Natural killer cell treated with Interleukin-12 subunit alpha and Interleukin-12 subunit beta and Interleukin-15 and Interleukin-18, amount 100 ng/mL, for 72 hours (primary cell): ENCODE measurements at places on chromosomes 12 and 14. TPM values are rescaled to one million over a fixed set of nuclear protein-coding genes. Genes with fewer than 3 reads are reported as not detected.

- H3K36me3 ChIP-seq = peaks cover 13% of the 10 kb centered on the region
- H3K27ac ChIP-seq = no peak overlapping the region
- no peak overlapping the region for H3K4me3 ChIP-seq
Observed at GRCh38 chr14:83147006-83147405, 1613.4 kb upstream of the SEL1L start.

GRCh38 chr12:89523393-89523792, 1.2 kb downstream of the GALNT4 start:
- no peak for DNase-seq
- H3K4me3 ChIP-seq = peak overlapping the region; percentile 93
- peaks cover 31% of the 10 kb centered on the region for H3K36me3 ChIP-seq
- no peaks in the 10 kb centered on the region for H3K27me3 ChIP-seq
- peak overlapping the region; percentile 85 for H3K27ac ChIP-seq

REP15 gene
- total RNA-seq = 0.56 TPM

PARPBP gene
- 46.9 TPM for total RNA-seq

GRIP1 gene
- total RNA-seq = 3.2 TPM

KRT5 gene
- total RNA-seq = not detected

ISCA2 gene
- total RNA-seq = 20.6 TPM

DNA sequence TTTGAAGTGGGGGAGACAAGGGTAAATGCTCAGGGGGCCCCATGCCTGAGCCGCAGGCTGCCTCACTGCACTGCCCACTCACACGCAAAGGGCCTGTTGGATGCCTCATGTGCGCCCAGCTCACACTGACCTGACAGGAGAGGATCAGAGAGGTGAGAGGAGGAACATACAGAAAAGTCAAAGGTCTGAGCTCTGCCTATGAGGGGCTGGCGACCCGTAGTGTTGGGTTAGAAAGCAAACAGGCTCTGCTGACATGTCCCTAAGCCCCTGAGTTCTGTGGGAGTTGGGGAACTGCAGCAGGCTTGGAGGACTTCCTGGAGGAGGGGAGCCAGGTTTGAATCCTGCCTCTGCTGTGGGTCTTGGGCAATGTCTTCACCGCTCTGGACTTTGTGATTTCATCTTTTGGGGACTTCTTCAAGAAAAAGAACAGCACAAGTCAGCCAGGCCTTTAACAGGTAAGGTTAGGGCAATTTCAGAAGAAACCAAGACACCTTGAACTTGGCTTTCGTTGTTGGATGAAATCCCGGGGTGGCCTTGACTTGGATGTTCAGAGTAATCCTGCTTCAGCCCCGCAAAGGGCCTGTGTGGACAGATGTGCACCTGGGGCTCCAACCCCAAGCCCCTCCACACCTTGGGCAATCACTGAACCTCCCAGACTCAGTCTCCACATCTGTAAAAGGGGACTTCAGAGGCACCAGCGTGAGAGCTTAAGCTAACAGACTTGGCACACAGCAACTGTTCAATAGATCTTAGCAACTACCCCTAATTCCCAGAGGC, 116.8 kb downstream of the SCARB1 start:
- no peaks in the 10 kb centered on the region for H3K36me3 ChIP-seq
- no peak for DNase-seq
- H3K4me3 ChIP-seq = no peak overlapping the region

DNA sequence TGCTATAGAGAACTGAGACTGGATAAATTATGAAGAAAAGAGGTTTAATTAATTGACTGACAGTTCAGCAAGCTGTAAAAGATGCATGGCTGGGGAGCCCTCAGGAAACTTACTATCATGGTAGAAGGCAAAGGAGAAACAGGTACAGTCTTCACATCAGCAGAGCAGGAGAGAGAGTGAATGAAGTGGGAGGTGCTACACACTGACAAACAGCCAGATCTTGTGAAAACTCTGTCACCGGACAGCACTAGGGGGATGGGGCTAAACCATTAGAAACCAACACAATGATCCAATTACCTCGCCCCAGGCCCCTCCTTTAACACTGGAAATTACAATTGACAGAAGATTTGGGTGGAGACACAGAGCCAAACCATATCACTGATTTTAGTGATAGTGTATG, 682.4 kb downstream of the SLC16A7 start:
- no peaks in the 10 kb centered on the region for H3K4me1 ChIP-seq
- no peak overlapping the region for H3K4me3 ChIP-seq
- no peaks in the 10 kb centered on the region for H3K27me3 ChIP-seq
- H3K27ac ChIP-seq = no peak overlapping the region
- H3K36me3 ChIP-seq = no peaks in the 10 kb centered on the region

GRCh38 chr14:41749429-41749828, 142.8 kb downstream of the LRFN5 start:
- H3K36me3 ChIP-seq = no peaks in the 10 kb centered on the region
- H3K4me3 ChIP-seq = peak overlapping the region; percentile 66
- H3K27ac ChIP-seq = peak overlapping the region; percentile 8
- peaks cover 8% of the 10 kb centered on the region for H3K4me1 ChIP-seq
- no peak for DNase-seq
- no peaks in the 10 kb centered on the region for H3K27me3 ChIP-seq

- H3K4me3 ChIP-seq = no peak overlapping the region
- peaks cover 6% of the 10 kb centered on the region for H3K4me1 ChIP-seq
- H3K27ac ChIP-seq = no peak overlapping the region
- no peaks in the 10 kb centered on the region for H3K27me3 ChIP-seq
- DNase-seq = no peak
- peaks cover 15% of the 10 kb centered on the region for H3K36me3 ChIP-seq
Observed at GRCh38 chr14:77105145-77105939, 7.3 kb downstream of the CIPC start.

GRCh38 chr12:47360771-47361388, 281.1 kb upstream of the AMIGO2 start:
- H3K27ac ChIP-seq = peak overlapping the region; percentile 96
- H3K27me3 ChIP-seq = no peaks in the 10 kb centered on the region
- H3K4me3 ChIP-seq = peak overlapping the region; percentile 81
- H3K4me1 ChIP-seq = peaks cover 52% of the 10 kb centered on the region

DNA sequence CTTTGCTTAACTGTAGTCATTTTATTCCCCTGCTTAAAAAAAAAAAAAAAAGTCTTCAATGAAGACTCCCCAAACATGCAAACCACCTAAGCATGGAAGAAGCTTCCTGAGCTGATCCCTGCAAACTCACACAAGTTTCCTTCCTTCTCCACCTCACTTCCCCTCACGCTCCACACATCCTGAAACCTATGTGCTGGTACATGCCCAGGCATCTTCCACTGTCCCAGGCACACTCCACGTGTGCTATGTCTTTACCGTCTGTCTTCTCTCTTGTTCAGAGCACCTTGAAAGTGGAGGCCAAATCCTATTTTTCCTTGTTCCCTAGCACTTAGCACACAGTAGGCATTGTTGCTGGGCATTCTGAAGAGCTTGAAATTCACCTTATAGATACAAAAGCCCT, 13.4 kb downstream of the LRIG3 start:
- DNase-seq = no peak
- H3K4me3 ChIP-seq = no peak overlapping the region
- H3K27me3 ChIP-seq = no peaks in the 10 kb centered on the region
- no peaks in the 10 kb centered on the region for H3K36me3 ChIP-seq

DNA sequence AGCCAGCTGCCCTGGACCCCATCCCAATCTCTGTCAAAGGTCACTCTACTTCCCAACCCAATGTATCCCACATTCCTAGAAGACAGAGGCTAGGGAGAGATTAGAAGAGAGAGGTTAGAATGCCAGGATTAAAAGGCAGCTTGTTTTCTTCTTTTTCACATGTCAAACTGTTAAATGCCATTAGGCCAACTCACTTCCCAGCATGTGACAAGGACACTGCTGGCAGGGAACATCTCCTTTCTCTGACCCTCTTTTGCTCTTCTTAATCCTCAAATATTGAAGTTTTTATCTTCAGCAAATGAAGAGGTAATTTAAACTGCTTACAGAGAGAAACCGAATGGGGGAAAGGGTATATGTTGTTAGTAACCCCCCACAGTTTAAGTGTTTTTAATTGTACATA, 89.1 kb downstream of the BBS10 start:
- DNase-seq = no peak
- H3K27me3 ChIP-seq = peaks cover 7% of the 10 kb centered on the region
- H3K36me3 ChIP-seq = no peaks in the 10 kb centered on the region
- no peak overlapping the region for H3K27ac ChIP-seq
- peaks cover 7% of the 10 kb centered on the region for H3K4me1 ChIP-seq
- H3K4me3 ChIP-seq = no peak overlapping the region

- no peaks in the 10 kb centered on the region for H3K27me3 ChIP-seq
- H3K27ac ChIP-seq = no peak overlapping the region
- DNase-seq = no peak
- H3K4me3 ChIP-seq = no peak overlapping the region
- H3K36me3 ChIP-seq = no peaks in the 10 kb centered on the region
Observed at GRCh38 chr12:82149045-82149444, 209.1 kb downstream of the CCDC59 start.

HSPB8 gene
- total RNA-seq = not detected

FAM222A gene
- total RNA-seq = 1.8 TPM

SVOP gene
- total RNA-seq = not detected

- no peaks in the 10 kb centered on the region for H3K4me1 ChIP-seq
- peaks cover 4% of the 10 kb centered on the region for H3K36me3 ChIP-seq
- H3K4me3 ChIP-seq = no peak overlapping the region
- H3K27me3 ChIP-seq = peaks cover 18% of the 10 kb centered on the region
Observed at GRCh38 chr12:31558521-31558920, 32.4 kb downstream of the DENND5B start.

TSPAN11 gene
- not detected for total RNA-seq

GRCh38 chr12:57296291-57296690, 45.3 kb upstream of the STAC3 start:
- no peak for DNase-seq
- no peak overlapping the region for H3K27ac ChIP-seq
- no peak overlapping the region for H3K4me3 ChIP-seq
- H3K4me1 ChIP-seq = no peaks in the 10 kb centered on the region
- H3K36me3 ChIP-seq = peaks cover 15% of the 10 kb centered on the region

BIN2 gene
- total RNA-seq = 115 TPM

MGP gene
- not detected for total RNA-seq

TAS2R9 gene
- not detected for total RNA-seq

GRCh38 chr12:1799051-1799881, 21.1 kb upstream of the LRTM2 start:
- no peak overlapping the region for H3K4me3 ChIP-seq
- H3K27me3 ChIP-seq = no peaks in the 10 kb centered on the region
- no peak overlapping the region for H3K27ac ChIP-seq
- DNase-seq = no peak

DNA sequence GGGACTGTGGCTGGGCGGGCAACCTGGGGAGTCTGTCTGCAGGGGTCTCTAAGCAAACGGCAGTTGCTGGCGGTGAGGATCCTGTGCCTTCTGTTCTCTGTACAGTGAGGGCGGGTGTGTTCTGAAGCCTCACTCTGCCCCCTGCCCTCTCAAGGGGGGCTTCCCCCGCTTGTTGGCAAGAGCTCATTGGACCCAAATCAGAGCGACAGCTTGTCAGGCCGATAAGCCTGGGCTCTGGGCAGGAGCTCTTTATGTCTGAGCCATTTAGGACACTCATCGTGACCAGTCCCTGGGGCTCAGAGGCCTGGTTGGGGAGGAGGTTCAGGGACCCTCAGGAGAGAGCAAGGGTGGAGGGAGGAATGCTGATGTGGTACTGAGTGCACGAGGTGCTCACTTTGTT, 136.0 kb downstream of the TSPAN9 start:
- DNase-seq = no peak
- no peak overlapping the region for H3K4me3 ChIP-seq
- H3K36me3 ChIP-seq = no peaks in the 10 kb centered on the region
- no peak overlapping the region for H3K27ac ChIP-seq
- no peaks in the 10 kb centered on the region for H3K4me1 ChIP-seq

DNA sequence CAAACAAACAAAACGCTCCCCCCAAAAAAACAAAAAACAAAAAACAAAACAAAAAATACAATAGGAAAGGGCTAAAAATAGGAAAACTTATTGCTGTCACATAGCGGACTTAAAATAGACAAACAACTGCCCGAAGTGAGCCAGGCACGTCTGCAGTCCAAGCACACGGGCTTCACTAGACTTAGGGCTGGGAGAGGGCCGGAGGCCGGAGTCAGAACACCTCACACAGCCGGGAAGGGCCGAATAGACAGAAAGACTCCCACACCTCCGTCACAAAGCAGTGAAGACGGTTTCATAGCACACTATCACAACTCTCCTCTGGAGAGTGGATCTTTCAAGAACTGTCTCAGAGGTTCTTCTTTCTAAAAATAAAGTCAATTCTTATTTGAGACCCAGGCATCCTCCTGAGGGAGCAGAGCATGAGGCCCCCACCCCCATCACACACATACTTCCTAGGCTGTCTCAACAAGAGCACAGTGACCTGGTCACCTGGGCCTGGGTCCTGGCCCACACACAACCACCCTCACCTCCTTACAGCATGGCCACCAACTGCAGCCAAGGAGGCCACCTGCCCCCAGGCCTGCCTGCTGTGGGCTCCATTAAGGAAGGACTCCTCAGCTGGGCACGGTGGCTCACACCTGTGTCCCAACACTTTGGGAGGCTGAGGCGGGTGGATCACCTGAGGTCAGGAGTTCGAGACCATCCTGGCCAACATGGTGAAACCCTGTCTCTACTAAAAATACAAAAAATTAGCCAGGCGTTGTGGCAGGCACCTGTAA, 6.7 kb downstream of the BAG5 start:
- H3K4me1 ChIP-seq = peaks cover 22% of the 10 kb centered on the region
- DNase-seq = no peak
- no peak overlapping the region for H3K4me3 ChIP-seq
- no peaks in the 10 kb centered on the region for H3K27me3 ChIP-seq
- H3K36me3 ChIP-seq = peaks cover 11% of the 10 kb centered on the region
- H3K27ac ChIP-seq = no peak overlapping the region

DNA sequence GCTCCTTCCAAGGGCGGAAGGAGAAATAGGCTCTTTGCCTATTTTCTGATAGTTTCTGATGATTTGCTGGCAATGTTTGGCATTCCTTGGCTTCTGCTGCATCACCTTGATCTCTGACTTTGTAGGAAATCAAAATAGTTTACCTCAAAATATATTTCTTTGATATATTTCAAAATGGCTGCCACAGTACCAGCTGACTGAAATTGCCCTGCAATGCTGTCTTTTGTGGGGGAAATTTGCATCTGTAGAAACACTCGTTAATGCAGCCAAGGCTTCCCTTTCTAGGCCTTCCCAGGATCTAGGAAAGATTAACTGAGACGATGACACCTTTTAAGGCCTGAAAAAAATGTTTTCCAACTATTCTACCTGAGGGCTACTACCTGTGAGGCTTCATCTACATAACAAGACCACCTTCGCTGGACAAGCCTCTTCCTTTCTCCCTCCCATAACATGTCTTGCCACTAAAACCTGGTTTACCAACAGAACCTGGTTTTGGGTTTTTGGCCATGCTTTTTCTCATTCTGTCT, 212.8 kb upstream of the SSTR1 start:
- peaks cover 8% of the 10 kb centered on the region for H3K27me3 ChIP-seq
- H3K4me1 ChIP-seq = no peaks in the 10 kb centered on the region
- DNase-seq = no peak
- no peaks in the 10 kb centered on the region for H3K36me3 ChIP-seq
- H3K4me3 ChIP-seq = no peak overlapping the region
- no peak overlapping the region for H3K27ac ChIP-seq

GRCh38 chr12:49953151-49953550, 2.6 kb downstream of the AQP2 start:
- H3K36me3 ChIP-seq = no peaks in the 10 kb centered on the region
- peaks cover 21% of the 10 kb centered on the region for H3K27me3 ChIP-seq
- H3K27ac ChIP-seq = no peak overlapping the region
- DNase-seq = no peak
- no peak overlapping the region for H3K4me3 ChIP-seq
- H3K4me1 ChIP-seq = no peaks in the 10 kb centered on the region

TECPR2 gene
- total RNA-seq = 12.2 TPM

MOAP1 gene
- total RNA-seq = 30.2 TPM
